ENCODE measurements at places on chromosomes 11 and 22.

GRCh38 chr11:13713982-13714381 is 45.5 kb downstream of the FAR1 start:
- no peak for DNase-seq

DNA sequence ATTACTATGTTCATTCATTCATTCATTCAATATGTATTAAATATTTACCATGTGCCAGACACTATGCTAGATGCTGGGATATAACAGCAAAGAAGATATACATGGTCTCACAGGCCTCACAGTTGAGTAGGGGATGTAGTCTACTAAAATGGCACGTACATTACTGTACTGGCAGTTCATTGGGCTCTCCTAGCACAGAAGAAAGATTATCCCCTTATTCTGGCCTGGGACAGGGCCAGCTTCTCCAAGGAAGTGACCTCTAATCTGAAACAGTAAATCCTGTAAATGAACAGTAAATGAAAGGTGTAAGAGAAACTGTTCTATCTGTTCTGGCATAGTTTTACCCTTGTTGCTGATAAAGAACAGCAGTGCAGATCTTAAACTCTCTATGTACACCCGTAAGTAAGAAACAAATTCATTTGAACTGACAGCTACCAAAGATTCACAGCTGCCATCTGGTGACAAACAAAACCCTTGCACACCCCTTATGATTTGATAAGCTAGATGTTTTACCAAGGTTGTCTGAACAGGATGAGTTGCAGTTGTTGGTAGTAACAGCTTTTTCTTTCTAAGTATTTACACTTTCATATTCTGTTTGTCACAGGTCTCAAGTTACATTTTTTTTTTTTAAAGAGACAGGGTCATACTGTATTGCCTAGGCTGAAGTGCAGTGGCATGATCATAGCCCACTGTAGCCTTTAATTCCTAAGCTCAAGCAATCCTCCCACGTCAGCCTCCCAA is 263.1 kb downstream of the TMEM135 start:
- DNase-seq = no peak

DNA sequence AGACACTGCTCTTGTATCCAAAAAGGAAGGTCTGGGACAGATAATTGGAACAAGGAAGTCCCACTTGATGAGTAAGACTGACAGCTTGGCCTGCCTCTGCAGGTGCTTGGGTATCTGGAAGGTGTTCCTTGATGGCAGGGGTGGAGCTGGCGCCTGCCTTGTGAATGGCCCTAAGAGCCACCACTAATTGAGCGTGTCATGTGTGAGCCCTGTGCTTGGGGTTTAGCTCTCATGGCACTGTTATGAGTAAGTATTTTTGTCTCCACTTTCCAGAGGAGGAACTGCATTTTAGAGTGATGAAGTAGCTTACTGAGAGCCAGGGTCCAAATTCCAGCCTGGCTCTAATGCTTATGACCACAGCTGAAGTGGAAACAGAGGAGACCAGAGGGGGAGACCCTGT is 71.2 kb upstream of the NECTIN1 start:
- no peak for DNase-seq

DNA sequence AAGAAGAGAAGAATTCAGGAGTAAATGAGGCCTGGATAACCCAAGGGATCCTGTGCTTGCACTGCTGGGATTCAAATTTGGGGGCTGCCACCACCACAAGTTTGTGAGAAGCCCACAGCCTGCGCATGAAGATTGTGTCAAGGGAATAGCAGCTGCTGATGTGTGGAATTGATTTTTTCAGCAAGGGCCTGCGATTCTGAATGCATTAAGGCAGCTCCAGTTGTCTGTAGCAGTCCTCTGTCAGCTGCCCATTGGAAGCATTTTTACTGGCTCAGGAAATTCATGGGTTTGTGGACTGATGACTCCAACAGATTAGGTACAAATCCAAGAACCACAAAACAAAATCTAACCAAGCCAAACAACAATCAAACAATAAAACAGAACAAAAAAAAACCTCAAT is 14.0 kb downstream of the ARVCF start:
- no peak for DNase-seq

DNA sequence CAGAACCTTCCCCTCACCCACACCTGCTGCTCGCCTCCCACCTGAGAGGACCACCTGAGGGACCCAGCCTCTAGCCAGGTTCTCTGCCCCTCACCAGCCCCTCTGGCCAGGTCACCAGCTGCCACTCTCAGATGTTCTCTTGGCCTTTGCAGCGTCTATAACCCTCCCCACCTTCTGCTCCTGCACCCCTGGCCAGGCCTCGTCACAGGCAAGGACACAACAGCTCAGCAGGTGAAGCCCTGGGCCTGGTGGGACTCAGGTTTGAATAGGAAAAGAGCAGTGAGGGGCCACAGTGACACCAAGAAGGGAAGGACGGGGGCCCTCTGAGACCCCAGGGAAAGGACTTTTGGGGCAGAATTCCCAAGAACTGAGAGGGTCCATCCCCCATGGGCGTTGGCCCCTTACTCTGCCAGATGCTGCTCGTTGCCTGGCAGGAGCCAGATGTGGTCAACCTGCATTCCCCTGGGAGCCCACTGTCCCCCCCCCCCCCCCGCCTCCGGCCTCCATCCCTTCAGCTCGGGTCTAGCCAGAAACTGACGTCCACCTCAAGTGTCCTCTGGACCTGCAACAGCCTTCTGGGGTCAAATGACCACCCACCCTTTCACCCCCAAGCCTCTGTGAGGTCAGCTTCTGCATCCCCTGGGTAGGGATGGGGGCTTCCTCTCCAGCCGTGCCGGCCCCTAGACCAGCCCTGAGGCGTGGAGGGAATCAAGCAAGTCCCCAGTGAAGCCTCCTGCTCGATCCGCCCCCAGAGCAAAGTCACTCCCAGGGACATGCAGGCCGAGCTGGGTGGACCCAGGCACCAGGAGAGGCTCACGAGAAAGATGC is 28.7 kb downstream of the SBF1 start:
- DNase-seq = no peak

DNA sequence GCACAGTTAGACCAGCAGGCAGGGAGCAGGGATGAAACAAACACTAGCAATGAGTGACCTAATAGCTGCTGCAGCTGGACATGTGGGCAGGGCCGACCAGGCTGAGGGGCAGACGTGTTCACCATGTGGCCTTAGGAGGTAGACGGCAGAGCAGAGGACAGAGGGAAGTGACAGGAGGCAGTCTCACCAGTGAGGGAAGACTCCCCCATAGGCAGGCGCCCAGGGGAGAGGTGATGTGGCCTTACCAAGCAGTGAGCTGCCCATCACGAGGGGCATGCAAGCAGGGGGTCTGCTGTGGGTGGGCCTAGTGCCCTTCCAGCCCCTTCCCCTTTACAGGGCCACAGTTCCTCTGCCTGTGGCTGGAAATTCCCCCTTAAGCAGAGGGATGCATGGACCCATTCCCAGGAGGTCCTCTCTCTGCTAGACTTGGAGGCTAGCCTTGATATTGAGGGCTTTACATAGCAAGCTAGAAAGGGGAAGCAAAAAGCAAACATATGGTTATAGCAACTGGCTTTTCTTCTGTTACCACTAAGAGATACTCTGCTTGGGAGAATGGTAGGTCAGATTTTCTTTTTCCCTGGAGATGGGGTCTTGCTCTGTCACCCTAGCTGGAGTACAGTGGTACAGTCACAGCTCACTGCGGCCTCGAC is 67.6 kb downstream of the MPPED1 start:
- DNase-seq = no peak

GRCh38 chr22:39253435-39254070 is 8.8 kb upstream of the PDGFB start:
- DNase-seq = no peak

- no peak for DNase-seq
These were observed 61.1 kb downstream of the NFAM1 start for GRCh38 chr22:42371099-42371498.

GRCh38 chr22:50490531-50491308 is 4.1 kb downstream of the MIOX start:
- no peak for DNase-seq

GRCh38 chr11:11028017-11028692 is 170.3 kb upstream of the ZBED5 start:
- DNase-seq = peak; percentile 76

GRCh38 chr11:30342736-30343166 is 19.8 kb downstream of the ARL14EP start:
- no peak for DNase-seq

DNA sequence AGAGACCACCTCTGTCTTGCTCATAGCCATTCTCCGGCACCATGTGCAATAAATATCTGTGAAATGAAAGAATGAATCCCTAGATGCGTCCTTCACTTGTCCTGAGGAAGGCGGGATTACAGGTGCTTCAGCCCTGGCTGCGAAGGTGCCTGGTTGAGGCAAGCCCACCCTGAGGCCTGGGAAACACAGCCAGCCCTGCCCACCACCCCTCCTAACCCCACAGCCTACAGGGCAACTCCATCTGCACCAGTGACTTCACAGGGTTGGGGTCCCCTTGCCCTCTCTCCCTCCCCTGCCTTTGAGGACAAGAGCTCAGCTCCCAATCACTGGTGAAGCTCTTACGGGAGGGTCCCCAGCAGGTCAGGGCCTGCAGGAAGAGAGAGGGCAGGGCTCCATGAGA is 17.5 kb upstream of the SCGB1A1 start:
- no peak for DNase-seq

DNA sequence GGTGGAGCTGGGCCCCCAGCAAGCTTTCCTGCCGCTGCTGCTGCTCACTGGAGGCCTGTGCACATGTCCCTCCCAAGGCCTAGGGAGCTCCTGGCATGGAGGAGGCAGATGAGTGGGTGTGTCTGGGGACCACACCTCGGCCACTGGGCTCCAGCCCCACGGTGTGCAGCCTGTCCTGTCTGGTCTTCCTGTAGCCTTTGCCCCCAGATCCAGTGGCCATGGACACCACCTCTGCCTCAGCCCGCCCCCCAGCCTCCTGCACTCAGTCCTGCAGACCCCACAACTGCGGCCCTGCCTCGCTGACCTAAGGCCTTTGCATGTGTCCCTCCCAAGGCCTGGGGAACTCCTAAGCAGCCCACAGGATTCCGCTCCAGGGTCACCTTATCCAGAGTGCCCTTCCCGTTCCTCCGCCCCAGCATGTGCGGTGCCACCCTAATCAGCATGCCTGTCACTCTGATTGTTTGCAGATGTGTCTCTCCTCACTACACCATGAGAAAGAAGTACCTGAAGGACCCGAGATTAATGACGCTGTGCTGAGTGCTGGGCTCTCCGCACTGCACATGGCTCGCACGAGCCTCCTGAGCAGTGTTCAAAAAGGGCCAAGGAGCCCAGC is 8.6 kb downstream of the GAL start:
- DNase-seq = peak; percentile 17

DNA sequence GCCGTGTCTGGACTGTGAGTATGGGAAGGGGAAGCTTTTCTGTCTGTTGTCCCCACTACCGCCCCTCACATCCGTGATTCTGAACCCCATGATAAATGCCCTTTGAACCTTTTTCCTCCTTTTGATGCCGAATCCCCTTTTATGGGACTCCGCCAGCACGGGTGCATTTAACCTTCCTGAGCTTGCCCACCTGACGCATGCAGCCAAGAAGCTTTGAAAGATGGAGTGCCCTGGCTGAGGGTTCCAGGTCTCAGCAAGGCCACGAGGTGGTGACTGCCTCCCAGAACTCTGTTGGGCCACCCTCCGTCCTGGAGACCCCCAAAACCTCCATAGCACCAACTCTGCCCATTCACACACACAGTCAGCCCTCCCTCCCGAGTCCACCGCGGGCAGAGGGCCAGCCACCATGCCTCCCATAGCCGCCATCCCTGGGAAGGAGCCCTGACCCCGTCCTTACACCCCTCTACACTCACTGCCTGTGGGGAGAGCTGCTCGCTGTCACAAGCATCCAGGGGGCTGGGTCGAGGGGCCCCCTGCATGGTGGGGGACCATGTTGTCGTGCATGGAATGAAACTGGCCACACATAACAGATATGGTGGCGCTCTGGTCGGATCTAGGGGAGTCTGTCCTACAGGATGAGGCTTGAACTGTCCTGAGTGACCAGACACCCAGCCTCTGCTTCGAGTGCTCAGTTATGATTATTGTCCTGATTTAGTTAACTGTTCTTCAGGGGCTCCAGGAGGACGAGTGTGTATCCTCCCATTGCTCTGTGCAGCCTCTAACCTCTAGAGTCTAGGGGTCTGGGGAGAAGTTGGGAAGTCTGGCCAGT is 822 bp upstream of the COMT start:
- peak; percentile 33 for DNase-seq

DNA sequence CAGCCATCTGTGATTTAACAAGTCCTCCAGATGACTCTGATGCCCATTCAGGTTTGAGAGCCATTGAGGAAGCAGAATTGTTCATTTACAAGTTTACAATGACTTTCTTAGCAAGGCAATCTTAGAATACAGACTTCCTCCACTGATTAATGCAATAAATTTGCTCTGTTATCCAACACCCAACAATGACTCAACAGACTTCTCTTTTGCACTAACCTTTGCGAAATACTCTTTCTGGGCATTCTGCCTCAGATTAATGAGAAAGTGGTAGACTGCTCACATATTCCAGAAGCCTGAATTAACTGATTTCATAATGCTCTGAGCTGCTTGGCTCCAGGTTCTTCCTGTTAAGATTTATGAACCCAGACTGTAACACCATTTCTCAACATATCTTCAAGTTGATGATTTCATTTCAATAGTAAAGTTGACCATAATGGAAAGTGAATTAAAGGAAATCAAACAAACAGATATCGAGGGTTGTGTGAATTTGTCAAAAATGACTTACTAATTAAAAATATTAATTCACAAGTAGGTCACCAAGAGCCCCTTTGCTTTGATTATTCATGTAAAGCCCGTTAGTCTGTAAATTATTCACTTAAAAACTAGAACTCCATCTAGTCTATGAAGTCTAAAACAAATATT is 70.5 kb upstream of the BLID start:
- no peak for DNase-seq

DNA sequence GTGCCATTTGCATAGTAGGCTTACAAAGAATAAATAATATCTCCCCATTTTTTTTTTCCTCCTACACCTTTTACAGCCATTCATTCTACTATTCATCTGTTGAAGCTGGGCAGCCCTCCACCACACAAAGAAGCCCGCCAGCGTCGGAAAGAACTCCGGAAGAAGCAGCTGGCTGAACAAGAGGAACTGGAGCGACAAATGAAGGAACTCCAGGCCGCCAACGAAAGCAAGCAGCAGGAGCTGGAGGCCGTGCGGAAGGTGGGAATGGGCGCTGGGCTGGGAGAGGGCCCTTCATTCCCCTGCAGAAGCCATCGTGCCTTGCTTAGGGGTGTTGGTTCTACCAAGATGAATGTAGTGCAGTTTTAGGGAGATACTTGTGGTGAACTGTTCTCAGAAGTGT is 68.6 kb downstream of the SWAP70 start:
- DNase-seq = no peak

All from D341Med (cell line).